ENCODE measurements at places on chromosomes 13 and 19.

- DNase-seq = no peak
Observed at GRCh38 chr19:47406711-47407416, 12.5 kb downstream of the MEIS3 start.

DNA sequence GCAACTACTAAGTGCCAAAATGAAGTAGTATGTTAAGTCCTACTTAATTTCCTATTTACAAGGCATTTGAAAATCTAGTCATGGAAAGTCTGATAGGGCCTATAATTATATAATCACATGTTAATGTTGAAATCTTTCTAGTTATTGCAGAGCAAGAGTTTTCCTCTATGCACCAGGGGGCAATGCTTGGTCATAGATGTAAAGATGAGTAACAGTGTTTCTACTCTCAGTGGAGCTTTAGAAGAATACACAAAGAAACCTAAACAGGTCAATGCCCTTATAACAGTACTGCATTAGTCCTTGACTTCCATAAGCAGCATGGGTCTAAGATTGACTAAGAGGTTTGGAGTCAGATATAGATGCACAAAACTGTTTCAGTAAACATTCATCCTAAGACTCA, 218.7 kb downstream of the KCTD12 start:
- peak; percentile 20 for DNase-seq

DNA sequence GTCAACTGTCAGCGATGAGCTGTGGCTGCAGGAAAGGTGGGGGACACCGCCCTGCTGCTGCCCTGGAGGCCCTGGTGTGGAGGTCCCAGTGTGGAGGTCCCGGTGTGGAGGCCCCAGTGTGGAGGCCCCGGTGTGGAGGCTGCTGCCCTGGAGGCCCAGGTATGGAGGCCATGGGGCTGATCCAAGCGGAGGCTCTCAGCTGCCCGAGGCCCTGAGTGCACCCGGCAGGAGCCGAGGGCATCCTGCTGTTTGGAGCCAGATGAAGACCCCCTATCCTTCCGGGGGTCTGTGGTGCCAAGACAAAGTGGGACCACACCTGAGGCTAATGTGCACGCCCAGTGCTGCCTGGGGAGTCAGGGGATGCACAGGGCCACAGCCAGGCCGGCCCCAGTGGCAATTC, 210.4 kb upstream of the SOX1 start:
- no peak for DNase-seq

- DNase-seq = no peak
Observed at GRCh38 chr19:12521996-12522395, 29.3 kb downstream of the ZNF564 start.

GRCh38 chr19:19056636-19057275, 7.0 kb upstream of the SLC25A42 start:
- DNase-seq = no peak

GRCh38 chr19:291006-291521, at the start of gene PLPP2:
Gene PLPP2, minus strand, starts transcription at chr19:291403. Its CDS starts 67 bp downstream, at chr19:291336.
- no peak for DNase-seq

DNA sequence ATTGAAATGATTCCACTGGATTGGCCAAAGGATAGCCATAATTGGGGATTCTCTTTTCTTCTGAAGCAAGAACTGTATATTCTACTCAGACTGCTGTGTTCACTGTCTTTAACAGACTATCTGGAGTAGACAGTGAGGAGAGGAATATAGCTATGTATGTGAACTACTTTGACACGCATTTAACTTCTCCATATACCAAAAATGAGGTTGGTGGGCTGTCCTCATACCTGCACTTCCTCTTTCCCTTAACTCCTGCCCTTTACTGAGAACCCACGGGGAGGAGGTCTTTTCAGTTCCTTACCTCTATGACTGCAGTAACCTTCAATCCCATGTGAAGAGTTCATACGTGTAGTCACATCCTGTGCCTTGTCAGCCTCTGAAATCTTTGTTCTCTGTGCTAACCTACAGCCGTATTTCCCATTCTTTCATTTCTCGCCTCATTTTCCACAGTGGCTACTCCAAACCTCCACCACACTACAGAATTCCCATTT, 305.8 kb downstream of the MTUS2 start:
- DNase-seq = peak; percentile 35

DNA sequence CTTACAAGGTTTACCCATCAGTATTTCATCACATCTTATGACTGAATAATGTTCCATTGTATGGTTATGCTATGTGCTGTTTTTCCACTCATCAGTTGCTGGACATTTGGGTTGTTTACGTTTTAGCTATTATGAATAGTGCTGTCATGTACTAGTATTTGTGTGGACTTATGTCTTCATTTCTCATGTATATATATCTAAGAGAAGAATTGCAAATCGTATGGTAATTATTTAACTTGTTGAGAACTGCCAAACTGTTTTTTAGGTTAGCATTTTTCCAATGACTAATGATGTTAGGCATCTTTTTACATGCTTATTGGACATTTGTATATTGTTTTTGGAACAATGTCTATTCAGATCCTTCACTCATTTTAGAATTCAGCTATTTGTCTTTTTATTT, 368.3 kb downstream of the LMO7 start:
- DNase-seq = no peak

DNA sequence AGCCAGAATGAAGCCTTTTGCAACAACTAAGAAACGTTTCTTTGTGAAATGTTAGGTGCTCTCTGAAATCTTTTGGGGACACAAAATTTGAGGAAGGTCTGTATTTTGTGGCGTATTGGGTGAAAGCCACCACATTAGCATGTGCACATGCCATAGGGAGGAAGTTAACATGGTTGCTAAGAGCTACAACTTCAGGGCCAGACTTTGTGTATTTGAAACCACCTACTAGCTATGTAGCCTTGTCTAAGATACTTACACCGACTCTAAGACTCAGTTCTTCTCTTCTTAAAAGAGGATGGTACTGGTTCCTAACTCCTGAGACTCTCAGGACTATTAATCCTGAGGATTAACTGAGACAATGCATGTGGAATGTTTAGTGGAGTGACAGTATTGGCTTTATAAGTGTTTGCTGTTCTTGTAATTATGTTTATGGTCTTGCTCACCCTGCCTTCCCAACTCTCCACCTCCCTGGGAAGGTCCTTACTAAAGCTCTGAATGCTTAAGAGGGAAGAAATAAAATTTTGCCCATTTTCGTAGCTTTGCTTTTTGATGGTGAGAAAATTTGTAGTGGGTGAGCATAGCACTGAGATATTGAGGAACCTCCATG, 15.5 kb downstream of the SERP2 start:
- DNase-seq = no peak

DNA sequence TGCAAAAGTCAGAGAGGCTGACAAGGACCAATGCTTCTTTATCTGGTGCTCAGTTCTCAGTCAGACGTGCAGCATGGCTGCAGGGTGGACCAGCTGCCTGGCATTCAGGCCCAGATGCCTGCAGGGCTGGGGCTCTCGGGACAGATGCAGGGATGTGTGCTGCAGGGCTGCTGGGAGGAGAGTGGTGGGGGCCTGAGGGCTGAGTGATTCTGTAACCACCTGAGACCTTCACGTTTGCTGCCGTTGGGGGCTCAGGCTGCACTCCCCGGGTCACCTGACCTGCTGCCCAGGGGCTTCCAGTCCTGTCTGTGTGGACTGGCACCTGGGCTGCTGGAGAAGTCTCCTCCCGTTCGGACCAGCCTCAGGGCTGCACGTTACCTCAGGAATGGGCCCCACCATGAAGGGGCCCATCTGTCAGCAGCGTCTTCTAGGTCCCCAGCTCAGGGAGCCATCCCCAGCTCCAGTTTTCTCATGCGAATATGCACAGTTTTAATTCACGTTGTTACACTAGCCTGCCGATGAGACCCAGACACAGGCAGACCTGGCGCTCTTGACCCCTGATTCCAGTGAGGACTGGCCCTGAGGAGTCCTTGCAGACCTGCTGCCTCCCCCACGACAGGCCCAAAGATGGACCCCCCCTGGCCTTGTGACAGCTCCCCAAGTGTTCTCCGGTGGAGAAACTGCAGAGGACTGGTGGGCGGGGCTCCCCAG, 16.9 kb downstream of the KCTD15 start:
- DNase-seq = no peak

DNA sequence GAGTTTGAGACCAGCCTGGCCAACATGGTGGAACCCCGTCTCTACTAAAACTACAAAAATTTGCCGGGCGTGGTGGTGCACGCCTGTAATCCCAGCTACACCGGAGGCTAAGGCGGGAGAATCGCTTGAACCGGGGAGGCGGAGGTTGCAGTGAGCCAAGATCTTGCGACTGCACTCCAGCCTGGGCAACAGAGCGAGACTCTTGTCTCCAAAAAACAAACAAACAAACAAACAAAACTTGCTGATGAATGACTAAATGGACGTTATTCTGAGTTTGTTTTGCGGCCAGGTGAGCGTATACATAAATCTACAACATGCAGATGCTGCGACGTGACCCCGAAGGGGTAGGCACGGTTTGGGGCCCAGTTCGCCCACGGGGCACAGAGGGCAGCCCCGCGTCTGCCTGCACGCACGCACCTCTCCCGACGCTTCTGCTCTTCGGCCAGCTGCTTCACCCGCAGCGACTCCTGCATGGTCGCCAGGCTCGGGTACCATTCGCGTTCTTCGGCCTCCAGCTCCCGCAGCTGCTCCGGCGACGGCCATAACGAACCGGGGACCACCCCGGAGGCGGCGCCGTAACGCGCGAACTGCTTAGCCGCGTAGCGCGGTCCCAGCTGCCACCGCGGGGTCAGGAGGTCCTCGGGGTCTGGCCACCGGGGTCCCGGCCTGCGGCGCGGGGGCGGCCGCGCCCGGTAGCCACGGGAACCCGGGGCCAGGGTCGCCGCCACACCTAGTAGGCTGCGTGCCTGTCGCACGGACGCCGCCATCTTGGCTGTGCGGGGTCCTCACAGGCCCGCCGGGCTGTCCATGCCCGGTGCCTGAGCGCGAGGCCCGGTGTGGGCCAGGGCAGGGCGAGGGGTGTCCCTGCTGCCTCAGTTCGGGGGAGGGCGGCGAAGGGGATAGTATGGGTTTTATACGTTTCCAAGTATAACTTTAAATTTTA, at the start of gene GADD45GIP1:
GADD45GIP1 (minus strand) TSS at position 778 of the 943 bp plus-strand sequence; CDS start at position 767, 11 bp downstream.
- DNase-seq = peak; percentile 84

Measured in CD4-positive, alpha-beta T cell treated with Interleukin-10 for 1 hour (primary cell).